ENCODE measurements at places on chromosomes 3 and 15. TPM values are rescaled to one million over a fixed set of nuclear protein-coding genes. Genes with fewer than 3 reads are reported as not detected.

Gene ZBTB20
- total RNA-seq = 4.8 TPM

Gene SPATA12
- total RNA-seq = 0.12 TPM

Gene MORC1
- not detected for total RNA-seq

Gene CATSPER2
- total RNA-seq = 1.5 TPM

Gene DPPA2
- not detected for total RNA-seq

All from NCI-H460 (cell line).